ENCODE measurements at places on chromosomes 16 and 17.
A peak's percentile ranks its signal among the peaks of the same experiment; 100 is the strongest.

DNA sequence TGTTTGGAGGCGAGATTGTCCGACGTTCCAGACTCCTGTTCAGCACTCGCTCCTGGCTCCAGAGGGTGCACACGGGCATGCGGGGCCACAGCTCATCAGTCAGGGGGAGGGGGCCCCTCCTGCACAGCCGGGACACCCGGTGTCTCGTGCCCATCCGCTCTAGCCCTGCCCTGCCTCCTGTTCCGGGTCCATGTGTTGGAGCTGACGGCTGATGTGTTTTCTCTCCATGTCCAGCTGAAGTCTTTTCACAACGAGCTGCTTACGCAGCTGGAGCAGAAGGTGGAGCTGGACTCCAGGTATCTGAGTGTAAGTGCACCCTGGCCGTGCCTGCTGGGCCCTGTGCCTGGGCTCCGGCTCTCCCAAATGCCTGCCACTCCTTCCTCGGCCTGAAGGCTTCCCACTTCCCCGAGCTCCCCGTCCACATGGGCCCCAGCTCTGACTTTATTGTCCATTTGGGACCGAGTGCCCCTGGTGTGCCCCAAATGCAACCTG, 50.5 kb downstream of the BAIAP2 start:
- no peak for DNase-seq

DNA sequence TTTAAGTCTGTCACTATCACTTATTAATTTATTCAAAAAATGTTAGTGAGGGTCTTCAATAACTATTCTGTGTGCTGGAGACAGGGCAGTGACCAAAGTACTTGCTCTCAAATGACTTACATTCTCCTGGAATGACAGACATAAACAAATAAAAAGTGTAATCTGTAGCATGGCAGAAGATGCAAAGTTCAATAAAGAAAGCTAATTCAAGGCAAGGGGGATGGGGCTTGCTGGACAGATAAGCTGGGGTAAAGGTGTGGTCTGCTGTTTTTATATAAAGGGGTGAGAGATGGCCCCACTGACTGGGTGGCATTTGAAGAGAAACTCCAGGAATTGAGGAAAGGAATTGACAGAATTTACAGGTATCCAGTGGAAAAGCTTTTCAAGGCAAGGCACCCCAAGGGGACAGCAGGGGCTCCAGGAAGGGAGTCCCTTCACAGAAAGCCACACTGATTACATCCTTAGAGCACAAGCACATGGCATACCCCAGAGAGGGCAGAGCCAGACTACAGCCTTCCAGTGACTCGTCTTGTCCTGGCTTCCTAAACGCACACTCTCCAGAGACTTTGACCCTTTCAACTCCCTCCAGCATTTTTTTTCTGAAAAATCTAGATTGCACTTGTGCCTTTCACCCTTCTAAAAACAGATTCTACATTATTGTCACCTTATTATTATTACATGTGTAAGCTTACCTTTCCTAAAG, 123.7 kb upstream of the HS3ST3A1 start:
- no peak for DNase-seq

DNA sequence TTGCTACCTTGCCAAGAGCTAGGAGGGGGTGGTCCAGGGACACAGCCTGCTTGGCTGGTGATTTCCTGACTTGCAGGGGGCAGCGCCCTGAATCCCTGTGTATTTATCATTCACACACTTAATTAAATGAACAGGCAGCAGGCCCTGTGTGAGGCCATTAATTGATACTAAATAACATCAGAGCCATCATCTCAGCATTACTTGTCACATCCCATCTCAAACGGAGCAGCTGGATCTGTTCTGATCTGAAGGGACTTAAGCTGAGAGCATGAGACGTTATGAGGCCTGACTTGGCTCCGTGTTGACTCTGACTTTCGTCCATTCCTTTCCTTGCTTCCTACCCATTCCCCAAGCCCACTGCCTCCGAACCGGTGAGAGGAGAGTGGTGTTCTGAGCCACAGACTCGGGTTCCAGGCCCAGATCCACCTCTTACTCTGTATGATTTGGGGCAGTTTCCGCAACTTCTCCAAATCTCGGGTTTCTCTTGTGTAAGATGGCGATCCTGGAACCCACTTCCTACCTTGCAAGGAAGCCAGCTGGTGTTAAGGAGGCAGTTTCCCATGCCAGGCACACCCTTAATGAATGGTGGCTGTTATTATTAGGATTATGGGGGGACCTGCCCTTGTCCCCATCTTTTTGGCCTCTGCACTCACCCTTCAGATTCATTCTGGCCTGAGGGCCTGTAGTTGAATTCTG, 33.8 kb downstream of the CACNA1G start:
- DNase-seq = no peak

GRCh38 chr17:39774047-39774446, 36.3 kb downstream of the GRB7 start:
- no peak for DNase-seq

DNA sequence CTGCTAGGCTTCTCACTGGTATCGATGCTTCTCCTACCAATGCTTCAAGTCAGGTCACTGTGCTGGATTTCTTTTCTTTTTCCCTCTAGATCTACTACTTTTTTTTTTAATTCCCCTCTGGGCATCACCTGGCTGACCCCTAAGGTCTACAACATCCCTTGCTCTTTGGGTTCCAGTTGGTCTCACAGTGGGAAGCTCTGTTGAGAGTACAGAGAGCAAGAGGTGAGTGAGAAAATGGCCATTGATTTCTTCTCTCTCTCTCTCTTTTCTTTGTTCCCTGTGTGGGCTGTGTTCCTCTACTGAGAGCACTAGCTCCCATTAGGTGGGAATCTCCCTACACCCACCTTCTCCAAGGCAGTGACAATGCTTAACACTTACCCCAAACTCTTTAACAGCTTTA, 413.4 kb downstream of the KCNJ2 start:
- no peak for DNase-seq

DNA sequence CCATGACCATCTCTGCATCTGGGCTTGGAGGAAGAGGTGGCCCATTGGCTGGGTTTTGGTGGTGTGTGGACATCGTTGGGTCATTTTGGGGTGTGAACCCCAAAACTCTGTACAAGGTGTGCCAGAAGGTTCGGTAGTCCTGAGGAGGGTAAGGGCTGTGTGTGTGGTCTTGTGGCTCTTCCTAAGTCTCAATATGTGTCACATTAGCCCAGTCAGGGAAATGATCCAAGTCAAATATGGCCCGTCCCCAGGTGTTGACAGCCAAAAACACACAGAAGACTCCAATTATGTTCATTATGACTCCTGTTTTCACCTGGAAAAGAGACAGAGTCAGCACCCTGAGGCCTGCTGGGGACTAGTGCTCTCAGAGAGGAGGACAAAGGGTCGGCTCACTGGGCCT, 27.1 kb downstream of the SLC13A5 start:
- DNase-seq = no peak

- no peak for DNase-seq
Observed at GRCh38 chr17:49670641-49671040, 7.3 kb downstream of the SPOP start.

DNA sequence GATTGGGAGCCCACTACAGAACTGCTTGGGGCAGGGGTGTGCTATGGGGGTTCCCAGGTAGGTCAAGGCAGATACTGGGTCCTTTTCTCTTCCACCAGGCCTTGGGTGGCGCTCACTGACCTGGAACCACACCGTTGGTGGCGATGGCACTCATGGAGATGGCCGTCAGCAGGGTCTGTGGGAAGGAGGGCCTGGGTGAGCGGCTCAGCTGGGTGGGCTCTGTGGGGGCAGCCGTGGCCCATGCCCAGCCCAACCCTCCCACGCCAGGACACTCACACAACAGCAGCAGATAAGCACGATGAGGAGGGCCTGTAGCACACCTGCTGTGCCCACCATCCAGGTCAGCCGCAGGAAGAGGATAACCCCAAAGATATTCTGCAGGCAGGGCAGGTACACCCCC, 10.8 kb downstream of the SLC12A4 start:
- no peak for DNase-seq

DNA sequence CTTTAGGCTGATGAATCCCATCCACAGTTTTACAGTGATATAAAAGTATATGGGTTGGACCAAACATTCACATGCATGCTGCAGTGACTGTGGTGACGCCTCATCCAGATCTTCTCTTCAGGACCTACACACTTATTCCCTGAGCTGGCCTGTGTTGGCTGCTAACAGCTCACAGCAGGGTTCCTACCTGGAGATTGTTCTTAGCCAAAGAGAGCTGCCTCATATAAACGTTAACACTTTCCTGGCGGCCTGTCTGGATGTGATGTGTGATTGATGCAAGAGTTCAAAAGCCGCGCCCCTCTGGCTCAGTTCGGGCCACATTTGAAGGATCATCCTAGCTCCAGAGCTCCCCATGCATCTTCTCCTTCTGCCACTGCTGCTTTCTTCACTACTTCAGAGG, 93.0 kb upstream of the NETO2 start:
- DNase-seq = no peak

DNA sequence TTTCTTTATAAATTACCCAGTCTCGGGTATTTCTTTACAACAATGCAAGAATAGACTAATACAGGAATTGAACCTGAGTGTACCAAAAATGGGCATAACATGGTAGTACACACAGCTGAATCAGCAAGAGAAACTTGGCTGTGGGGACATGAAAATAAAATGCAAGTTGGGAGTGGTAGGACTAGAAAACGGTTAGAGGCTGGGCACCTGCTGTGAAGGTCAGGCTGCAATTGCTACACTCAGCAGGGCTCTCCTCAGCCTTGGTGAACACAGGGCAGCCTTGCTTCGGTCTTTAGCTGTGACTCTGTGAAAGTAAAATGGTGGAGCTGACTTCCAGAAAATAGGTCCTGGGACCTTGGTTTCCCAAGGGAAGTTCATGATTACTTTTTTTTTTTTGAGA, 45.6 kb downstream of the CNGB1 start:
- DNase-seq = no peak

- DNase-seq = no peak
Observed at GRCh38 chr16:75289189-75289588, 37.8 kb upstream of the BCAR1 start.

- DNase-seq = peak; percentile 48
Observed at GRCh38 chr16:10895053-10895946, 18.3 kb downstream of the CIITA start.

All from stimulated activated CD4-positive, alpha-beta T cell treated with anti-CD3 and anti-CD28 coated beads, Interleukin-15, amount 100 ng/mL, for 24 hours (primary cell).